ENCODE measurements at places on chromosomes 16 and 17.

DNA sequence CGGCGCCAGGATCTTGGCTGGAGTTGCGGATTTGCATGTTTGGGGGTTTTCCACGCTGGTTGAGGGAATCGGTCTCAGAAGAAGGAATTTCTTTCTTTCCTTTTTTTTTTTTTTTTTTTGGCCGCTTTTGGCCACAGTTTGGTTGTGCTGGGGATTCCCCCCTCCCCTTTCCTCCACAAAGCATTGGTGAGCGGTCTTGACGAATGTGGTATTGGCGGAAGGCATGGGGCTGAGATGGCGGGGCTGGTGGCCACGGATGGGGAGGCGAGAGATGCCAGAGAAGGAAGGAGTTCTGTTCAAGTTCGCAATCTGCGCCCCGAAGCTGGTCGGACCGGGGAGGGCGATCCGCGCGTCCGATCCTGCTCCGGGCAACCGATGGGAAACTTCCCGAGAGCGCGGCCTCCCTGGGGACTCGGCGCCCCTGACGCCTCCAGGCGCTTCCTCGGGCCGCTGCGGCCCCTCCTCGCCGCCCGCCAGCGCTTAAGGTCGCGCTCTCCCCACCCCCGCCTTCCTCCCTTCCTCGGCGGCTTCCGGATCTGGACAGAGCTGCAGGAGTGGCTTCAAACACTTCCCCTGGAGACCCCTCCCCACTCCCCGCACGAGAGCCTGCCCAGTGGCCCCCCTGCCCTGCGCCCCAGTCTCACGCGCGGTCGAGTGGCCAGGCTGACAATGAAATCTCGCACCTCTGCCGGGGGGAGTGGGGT is 43.2 kb downstream of the RAI1 start:
- no peak for DNase-seq

DNA sequence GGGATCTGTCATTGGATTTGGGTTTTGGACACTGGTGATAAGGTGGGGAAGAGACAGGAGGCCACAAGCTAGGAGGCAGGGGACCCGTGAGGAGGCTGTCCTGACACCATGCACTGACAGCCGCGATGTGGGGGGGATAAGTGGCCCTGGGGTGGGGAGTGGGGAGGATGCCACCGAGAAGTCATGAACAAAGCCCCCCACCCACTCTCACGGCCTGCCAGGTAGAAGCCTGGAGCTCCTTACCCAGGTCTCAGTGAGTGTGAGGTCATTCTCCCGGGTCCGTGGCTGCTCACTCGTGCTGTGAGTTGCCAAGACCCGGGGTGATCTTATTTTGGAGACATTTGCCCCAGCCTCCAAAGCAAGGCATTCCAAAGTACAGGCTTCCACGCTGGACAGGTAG is 165.9 kb upstream of the TNRC6C start:
- DNase-seq: no peak

DNA sequence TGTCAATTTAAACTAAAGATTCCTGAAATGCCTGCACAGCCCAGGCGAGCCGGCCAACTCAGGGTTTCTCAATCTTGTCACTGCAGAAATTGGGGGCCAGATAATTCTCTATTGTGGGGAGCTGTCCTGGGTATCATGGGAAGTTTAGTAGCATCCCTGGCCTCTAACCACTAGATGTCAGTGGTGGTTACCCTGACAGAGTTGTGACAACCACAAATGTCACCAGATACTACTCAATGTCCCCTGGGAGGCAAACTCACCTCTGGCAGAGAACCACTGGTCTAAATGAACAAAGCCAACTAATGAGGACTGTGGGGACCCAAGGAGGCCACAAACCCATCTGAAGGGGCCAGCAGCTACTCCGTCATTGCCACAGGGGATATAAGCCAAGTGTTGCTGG is 90.9 kb downstream of the MYH11 start:
- peak; percentile 93 for DNase-seq

GRCh38 chr16:87185308-87185707 is 131.9 kb downstream of the C16orf95 start:
- no peak for DNase-seq

- peak; percentile 73 for DNase-seq
Observed at GRCh38 chr16:17578981-17579874, 108.5 kb upstream of the XYLT1 start.

DNA sequence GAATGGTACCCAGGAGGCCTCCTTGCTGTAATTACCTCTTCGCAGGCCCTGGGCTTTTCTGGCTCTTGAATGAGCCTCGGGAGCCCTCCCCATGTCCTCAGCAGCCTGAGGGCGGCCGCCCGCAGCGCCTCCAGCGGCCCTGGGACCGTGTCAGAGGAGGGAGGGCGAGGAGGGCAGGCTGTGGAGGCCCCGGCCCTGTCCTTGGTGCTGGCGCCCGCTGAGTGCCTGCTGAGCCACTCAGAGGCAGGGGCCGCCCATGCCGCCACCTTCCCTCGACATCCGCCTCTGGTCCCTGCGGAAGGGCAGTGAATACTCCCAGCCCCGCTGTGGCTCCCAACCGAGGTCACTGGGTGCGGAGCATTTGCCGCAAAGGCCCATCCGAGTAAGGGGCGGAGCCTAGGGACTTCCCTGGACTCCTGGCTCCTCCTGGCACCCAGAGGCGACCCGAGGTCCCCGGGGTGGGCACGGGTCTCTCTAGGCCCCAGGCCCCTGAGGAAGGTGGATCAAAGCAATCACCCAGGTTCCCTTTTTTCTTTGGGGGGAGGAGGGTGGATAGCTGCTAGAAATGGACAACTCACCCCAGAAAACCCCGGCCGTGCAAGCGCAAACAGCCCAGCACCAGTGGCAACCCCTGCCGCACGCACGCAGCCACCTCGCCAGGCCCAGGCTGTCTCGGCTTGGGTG is 2.8 kb downstream of the RBFOX3 start:
- no peak for DNase-seq

GRCh38 chr16:68469796-68470460 is 21.6 kb upstream of the SMPD3 start:
- DNase-seq: peak; percentile 27

DNA sequence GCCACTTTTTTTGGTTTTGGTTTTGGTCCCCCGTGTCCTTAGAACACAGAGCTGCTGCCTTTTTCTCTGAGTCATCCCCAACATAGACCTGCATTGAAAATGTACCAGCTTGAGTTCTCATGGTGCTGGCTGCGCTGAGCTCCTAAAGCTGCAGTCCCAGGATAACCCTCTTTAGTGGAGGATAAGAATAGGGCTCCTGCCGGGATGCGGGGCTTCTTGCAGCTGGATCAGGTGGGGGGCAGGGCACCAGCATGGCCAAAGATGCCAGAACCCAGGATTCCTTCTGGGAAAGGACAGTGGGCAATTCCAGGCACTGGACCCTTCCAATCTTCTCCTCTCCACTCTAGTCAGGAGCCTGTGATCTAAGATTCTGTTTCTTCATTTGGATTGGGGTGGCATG is 8.3 kb upstream of the CLUH start:
- DNase-seq: no peak
